ENCODE measurements at places on chromosomes 7 and 10.
A peak's percentile ranks its signal among the peaks of the same experiment; 100 is the strongest.

DNA sequence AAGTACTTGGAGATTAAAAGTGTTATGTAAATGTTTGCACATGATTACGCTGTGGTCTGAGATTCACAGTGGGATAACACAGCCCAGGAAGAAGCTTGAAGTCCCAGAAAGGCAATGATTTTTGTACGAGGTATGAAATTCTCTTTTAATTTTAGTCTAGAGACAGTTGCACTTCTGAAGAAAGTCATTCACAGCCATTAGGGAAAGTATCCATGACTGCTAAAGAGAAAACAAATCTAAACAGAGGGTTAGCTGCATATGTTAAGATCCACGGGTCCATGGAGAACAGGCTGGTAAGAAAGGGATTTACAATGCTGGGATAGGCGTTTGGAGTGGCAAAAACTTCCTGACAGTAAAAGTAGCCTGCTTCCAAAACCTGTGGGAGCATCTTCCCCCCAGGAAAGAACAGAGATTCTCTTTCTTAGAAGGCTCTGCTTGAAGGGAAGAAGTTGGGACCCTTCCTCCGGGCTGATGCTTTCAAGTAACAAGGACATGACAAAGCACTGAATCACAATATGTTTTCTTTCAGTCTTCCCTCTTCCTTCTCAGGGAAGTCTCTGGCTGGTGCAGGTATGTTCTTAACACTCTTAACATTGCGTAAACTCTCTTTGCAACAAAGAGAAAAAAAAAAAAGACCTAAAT, 220.8 kb upstream of the CELF2 start:
- no peak for DNase-seq

- no peak for DNase-seq
Measured at GRCh38 chr7:73866446-73866767, 5.4 kb downstream of the TMEM270 start.

GRCh38 chr10:91796331-91797047, 1.7 kb upstream of the TNKS2 start:
- DNase-seq = peak; percentile 73

- no peak for DNase-seq
Measured at GRCh38 chr7:16463520-16463919, 2.0 kb downstream of the SOSTDC1 start.

DNA sequence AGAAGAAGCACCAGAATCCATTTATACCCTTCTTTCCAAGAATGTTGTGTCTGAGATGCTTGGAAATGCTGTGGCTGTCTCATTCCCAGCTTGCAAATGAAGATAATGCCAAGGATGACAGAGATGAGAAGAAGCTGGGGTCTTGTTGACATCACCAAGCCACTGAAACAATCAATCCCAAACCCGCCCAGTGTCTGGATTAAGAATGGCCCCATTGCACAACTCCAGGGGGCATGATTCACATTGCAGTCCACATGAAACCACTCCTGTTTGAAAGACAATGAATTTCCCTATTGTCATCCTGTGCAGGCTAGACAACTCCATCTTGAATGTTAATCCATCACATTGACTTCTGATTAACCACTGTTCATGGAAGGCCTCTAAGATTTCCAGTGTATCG, 28.6 kb downstream of the SORBS1 start:
- DNase-seq = no peak

DNA sequence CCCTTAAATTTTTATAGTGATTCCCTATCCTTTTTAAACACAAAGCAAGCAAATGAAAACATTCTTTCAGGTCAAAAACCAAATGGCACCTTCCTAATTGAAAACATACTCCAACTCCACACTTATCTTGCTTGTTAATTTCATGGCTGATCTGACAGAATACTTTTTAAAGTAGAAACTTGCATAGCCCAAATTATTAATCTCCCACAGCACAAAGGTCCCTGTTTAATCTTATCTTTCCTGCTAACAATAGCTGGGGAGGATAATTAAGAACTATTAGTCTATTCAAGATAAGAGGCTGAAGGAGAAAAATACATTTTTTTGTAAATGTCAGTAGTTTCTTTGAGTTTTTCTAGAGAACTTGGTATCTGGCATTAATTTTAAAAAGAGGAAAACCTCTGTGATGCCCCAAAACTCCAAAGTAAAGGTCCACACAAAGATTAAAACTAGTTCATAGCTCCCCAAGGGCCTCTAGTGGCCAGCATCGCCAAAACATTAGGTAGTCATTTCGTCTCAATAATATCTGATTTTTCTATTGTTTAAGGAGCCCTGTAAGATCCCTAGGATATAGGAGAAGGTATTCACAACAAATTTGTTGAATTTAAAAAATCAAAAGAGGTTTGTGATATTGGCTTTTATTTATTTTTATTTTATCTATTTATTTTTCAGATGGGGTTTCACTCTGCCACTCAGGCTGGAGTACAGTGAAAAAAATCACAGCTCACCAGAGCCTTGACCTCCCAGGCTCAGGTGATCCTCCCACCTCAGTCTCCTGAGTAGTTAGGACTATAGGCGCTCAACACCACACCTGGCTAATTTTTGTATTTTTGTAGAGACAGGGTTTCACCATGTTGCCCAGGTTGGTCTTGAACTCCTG, 14.7 kb downstream of the CDNF start:
- DNase-seq = peak; percentile 56

- no peak for DNase-seq
Measured at GRCh38 chr10:119531067-119531466, 11.5 kb downstream of the RGS10 start.

All from activated CD4-positive, alpha-beta memory T cell treated with anti-CD3 and anti-CD28 coated beads for 36 hours (primary cell).